Adipocyte (in vitro differentiated cells): ENCODE measurements at places on chromosomes 6 and 20.

DNA sequence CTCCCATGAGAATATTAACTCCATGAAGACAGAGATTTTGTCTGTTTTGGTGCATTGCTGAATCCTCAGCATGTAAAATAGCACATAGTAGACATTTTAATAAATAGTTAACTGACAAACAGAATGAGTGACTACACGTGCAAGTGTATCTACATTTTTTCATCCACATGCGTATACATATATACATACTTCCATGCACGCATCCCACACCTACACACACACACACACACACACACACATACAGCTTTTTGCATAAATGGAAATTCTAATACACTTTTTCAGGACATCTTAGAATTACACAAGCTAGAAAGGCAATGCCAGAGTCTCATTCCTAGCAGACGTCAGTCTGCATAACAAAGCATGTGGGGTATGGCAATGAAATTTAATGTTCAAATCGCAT, 139.7 kb upstream of the LRFN2 start:
- DNase-seq: no peak

- no peak for DNase-seq
Measured at GRCh38 chr20:52748285-52748932, 223.7 kb upstream of the TSHZ2 start.

GRCh38 chr20:34874094-34874654, 1.5 kb upstream of the GGT7 start:
- peak; percentile 96 for DNase-seq

DNA sequence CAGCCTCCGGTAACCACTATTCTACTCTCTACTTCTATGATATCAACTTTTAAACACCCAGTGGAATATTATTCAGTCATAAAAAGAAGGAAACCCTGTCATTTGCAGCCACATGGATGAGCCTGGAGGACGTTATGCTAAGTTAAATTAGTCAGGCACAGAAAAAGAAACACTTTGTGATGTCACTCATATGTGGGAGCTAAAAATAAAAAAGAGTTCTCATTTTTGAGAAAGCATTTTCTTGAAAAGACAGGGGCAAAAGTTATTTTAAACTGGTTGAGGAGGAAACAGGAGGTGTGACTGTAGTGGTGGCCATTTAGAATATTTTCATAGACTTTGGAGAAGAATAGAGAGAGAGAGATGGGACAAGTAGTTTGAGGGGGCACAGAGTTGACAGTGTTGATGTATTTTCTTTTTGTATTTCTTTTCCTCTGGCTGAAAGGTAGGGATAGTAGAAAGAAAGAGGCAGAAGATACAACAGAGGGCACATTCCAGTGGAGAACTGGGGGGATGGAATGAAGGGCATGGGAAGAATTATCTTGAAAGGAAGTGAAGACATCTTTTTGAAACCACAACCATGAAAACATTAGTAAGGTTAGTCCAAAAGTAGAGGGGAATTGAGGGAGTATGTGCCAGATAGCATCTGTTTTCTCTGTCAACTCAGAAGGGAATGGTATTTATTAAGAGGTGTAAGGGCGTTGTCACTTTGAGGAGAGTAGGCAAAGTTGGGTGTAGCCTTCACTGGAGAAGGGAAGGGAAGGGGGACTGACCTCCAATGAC, 181.3 kb upstream of the GMDS start:
- DNase-seq: peak; percentile 47

GRCh38 chr6:40630488-40630887, 43.3 kb upstream of the LRFN2 start:
- no peak for DNase-seq

GRCh38 chr6:52598123-52598823, 21.4 kb upstream of the TRAM2 start:
- peak; percentile 89 for DNase-seq

DNA sequence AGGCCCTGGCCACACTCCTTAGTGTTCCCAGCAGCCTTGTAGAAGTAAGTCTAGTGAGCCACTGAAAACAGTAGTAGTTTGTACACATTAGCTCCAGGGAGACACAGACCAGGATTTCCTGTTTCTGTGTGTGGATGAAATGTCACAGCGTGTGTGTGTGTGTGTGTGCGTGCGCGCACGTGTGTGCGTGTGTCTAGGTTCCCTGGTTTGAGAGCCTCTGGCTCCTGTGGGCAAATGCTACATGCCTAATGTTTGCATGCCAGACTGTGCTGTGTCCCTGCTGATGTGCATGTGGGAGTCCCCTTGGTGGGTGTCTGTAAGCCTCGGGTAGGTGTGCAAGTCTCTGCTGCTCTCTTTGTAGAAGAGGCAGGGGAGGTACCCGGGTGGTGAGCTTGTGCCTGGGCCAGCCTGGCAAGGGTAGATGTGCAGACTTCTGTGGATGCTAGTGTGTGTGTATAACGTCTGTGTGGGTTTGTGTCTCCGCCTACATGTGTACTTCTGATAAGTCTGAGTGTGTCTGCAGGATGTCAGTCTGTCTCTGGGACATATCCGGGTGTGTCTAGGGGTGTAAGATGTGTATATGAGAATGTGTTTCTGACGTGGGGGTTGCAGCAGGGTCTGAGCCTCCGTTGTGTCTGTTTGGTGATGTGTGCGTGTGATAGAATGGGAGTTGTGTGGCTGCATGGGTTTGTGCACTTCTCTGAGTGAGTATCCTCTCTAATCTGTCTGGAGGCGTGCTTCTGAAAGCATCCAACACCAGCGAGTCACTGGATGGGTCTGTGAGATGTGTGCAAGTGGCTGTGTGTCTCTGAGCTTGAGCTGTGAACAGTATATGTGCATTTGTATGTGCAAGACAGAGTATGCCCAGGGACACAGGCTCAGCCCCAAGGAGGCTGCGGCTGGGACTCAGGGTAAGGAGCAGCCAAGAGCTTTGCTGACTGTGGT, 19.0 kb upstream of the TLDC2 start:
- peak; percentile 36 for DNase-seq

DNA sequence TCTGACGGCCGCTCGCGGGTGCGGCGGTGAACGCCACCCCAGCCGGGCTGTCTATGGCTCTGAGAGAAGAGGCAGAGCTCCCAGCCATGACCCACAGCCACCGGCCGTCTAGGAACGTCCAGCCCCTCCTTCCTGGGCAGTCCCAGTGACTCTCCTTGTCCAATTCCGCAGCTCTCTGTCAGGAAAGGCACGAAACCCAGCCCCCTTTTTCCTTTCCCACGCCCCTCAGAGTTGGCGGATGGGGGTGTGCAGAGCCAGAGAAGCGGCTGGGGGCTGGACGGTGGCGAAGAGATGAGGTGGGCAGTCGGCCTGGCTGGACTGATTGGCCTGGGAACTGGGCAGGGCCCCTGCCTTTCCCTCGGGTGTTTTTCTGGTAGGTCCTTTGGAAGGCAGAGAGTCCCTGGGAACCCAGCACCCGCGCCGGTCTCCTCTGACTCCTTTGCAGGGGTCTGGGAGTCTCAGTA, 1.5 kb downstream of the EBF4 start:
- no peak for DNase-seq

DNA sequence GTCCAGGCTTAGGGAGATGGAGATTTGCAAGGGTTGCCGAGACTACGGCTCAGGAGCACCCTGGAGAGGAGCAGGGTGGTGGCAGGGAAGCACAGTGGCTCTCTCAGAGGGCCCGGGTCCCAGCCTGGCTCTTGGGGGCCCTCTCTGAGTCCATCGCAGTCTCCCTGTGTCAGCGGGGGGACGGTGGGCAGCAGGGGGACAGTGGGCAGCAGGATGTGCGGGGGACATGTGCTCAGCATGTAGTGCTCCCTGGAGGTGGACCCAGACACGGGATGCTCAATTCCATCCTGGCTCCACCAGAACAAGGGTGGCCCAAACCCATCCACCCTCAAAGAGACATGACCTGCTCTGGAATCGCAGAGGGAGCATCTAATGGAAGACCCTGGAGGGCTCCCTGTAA, 43.0 kb upstream of the ZBP1 start:
- DNase-seq: no peak

DNA sequence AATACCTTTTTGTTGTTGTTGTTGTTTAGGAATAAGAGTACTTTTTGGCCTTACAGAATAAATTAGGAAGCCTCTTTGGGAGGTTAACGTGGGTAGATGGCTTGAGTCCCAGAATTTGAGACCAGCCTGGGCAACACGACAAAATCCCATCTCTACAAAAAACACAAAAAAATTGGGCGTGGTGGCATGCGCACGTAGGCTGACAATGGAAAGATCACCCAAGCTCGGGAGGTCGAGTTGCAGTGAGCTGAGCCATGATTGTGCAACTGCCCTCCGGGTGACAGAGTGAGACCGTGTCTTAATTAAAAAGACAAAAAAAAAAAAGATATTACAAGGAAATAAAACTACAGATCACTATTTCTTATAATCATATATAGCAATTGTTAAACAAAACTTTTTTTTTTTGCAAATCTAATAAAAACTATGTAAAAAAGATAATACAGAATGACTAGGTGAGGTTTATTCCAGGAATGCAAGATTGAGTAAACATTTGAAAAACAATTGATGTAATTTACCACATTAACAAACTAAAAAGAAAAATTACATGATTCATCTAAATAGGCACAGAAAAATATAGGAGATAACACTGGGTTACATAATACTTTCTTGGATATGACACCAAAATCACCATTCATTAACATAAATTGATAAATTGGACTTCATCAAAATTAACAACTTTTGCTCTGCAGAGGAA, 43.6 kb upstream of the ASCC3 start:
- no peak for DNase-seq

DNA sequence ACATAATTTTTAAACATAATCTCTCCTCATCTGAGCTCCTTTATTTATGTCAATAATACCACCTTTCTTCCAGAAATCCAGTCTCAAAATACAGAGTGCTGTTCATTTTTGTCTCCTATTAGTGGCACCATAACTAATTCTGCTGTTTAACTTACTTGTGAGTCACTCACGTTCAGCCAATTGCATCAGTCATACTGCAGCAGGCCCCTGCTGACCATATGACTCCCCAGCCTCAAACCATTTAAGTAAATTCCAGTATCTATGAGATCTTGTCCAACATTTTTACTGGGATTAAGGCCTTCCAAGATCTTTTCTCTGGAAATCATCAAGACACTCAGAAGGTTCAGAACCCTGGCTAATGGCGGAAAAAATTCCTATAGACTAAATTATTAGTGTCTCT, 982.2 kb upstream of the MAP3K7 start:
- no peak for DNase-seq

DNA sequence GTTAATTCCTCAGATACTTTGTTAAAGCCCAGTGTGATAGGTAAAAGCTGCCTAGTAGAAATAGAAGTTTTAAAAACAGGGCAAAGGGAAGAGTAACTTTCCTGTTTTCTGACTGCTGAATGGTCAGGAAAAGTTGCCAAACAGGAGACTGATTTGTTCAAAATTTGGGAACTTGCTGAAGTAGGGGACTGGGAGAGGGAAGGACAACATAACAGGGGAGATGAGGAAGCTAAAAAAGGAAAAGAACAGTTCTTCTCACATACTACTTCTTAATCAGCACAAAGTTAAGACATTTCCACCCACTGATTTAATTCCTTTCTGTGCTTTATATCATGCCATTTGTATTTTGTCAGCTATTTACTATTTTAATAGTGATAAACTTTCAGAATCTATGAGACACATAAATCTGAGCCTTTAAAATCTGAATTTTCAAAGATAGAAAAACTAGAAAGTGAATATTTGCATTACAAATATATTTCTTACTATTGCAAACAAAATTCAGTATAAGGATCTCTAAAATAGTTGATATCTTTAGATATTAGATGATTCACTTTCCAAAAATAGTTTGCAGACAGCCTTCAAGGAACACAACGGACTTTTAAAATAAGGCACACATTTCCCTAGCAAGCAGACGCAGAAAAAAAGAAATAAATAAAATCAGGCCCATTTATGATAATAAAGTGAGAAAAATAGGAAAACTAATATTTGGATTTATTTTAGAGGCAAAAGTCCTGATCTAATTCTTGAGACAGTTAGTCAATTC, 36.9 kb upstream of the SLC16A10 start:
- no peak for DNase-seq

DNA sequence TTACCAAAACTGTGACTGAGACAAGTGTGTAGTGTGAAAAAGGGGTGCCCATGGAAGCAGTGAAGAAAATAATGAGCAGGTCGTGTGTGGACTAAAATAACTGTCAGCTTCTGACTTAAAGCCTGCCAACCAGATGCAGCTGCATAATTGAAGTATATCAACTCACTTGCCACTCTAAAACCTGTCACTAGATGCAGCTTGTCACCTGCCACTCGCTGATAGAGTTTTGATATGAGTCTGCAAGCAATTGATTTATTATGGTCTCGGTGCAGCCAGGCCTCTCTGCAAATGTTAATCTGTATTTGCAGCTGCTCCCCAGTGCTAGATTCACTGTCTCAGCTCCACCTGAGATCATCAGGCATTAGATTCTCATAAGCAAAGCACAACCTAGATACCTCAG, 1090.0 kb upstream of the EYS start:
- no peak for DNase-seq

GRCh38 chr6:19472850-19473249, 364.3 kb upstream of the ID4 start:
- no peak for DNase-seq

- DNase-seq: peak; percentile 46
Measured at GRCh38 chr6:41780551-41781365, at the start of gene PRICKLE4. Gene PRICKLE4, plus strand, starts transcription at chr6:41780782. Its CDS starts 2,692 bp downstream, at chr6:41783474.

DNA sequence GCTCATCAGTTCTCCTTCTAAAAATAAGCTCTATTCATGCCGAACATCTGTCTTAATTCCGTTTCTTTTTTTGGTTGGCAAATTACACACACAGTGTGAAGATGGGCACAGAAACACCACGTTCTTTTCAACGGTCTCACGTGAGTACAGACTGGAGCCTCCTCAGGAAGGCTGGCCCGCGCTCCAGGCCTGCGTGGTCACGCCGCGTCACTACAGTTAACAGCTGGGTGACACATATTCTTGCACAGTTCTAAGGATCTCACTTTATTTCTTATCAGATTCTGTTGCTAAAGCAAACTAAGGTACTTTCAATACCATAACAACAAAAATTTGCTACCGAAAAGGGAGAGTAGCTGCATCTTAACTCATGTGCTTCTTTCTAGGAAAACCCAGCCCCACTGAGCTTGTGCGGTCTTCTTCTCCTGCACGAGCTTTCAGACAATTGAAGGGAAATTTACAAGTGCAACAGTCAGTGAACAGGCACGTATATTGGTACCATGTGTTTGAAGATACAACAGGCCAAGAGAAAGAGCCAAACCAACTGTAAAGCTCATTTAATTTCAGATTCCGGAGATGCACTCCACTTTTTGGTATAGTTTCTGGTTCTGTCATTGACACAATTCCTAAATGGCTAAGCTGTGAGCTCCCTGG, 55.6 kb upstream of the MPC1 start:
- DNase-seq: no peak

- no peak for DNase-seq
Measured at GRCh38 chr6:108675226-108676200, 114.8 kb downstream of the FOXO3 start.

- peak; percentile 87 for DNase-seq
Measured at GRCh38 chr6:36912586-36912985, 26.8 kb downstream of the C6orf89 start.

DNA sequence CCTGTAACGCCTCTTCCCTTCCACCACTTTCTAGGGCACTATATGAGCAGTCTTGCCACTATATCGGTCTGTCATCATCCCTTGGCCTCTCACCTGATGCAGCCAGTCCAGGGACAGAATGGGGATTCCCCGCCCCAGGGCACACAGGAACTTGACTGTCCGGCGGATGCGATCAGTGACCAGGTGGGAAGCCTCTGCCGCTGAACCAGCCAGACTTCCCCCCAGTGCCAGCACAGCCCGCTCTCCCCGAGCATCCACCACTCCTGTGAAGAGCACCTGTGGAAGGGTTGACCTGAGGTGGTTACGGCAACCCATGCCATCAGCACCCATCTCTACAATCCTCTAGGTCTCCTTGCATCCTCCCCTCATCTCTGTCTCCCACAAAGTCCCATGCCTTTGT, 12.2 kb upstream of the NRM start:
- no peak for DNase-seq

GRCh38 chr6:72376736-72377135, 245.1 kb upstream of the KCNQ5 start:
- DNase-seq: no peak
